Activated CD4-positive, alpha-beta T cell treated with anti-CD3 and anti-CD28 coated beads, Interleukin-2, amount 50 U/mL, for 1 hour (primary cell): ENCODE measurements at places on chromosomes 7 and 10.

GRCh38 chr7:92464515-92464914 is 13.2 kb downstream of the ERVW-1 start:
- no peak for DNase-seq

- DNase-seq = no peak
Measured at GRCh38 chr7:157158400-157158799, 19.7 kb downstream of the UBE3C start.

GRCh38 chr10:11197878-11198277 is 180.2 kb downstream of the CELF2 start:
- DNase-seq = no peak

GRCh38 chr7:82081644-82082224 is 311.9 kb upstream of the HGF start:
- DNase-seq = no peak

GRCh38 chr10:72746426-72747363 is 54.8 kb downstream of the MCU start:
- no peak for DNase-seq

- no peak for DNase-seq
Measured at GRCh38 chr7:105638902-105639495, 57.7 kb upstream of the EFCAB10 start.

- DNase-seq = no peak
Measured at GRCh38 chr10:63917363-63917762, 396.2 kb downstream of the REEP3 start.
